ENCODE measurements at places on chromosomes 13 and 19.

DNA sequence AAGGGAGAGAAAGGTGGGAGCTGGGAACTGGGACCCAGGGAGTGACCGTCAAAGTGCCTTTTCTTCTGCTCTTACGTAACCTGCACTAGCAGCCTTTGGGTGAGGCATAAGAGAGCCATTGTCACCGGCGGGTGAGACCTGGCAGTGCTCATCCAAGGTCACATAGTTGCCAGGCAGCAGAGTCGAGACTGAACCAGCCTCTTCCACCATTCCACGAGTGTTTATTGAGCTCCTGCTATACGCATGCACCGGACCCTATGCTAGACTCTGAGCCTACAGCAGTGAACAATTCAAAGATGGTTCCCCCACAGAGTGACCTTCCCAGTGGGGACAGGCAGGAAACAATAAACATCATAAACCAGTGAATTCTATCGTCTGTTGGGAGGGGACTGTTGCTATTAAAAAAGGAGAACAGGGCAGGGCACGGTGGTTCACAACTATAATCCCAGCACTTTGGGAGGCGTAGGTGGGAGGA, 18.6 kb upstream of the STRN4 start:
- no peak for DNase-seq

DNA sequence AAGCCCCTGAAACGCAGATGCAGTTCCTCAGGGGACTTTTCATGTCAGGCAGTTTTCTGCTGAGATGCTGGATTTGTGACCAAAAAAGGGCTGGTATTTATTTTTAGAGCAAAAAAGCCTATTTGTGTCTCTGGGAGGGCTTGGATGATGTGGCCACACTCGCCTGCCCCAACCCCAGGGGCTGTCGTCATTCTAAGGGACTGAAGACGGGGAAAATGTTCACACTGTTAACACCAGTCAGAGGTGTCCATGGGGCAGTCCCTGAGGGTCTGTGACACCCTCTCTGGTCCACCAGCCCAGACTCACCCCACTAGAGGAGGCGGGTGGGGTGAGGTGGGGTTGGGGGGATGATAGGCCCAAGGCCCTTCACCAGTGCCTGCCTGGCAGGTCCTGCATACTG, 15.9 kb upstream of the EPHX3 start:
- DNase-seq, result no peak

DNA sequence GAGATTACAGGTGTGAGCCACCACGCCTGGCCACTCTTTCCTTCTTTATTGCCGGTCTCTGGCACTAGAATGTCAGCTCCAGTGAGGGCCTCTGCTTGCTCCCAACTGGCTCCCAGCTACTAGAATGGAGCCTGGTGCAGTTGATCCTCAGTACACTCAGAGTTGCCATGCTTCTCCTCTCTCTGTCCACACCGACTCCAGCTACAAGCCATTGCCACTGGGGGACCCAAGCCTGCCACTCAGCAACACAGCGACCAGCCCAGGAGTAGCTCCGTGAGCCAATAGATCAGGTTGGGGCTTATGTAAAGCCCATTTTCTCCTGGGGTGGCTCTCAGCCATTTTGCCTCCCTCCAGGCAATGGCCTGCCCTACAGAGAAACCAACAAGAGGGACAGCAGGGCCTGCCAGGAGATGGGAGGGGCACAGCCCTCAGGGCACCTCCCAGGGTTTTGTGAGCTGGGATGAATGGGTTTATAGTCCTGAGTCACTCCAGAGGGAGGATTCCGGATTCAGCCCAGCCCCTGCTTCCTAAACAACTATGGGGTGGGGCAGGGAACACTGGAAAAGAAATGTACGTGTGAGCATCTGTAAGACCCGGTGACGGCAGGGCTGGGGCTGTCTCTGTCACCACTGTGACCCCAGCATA, 36.5 kb downstream of the OPA3 start:
- DNase-seq, result no peak

- peak; percentile 86 for DNase-seq
Measured at GRCh38 chr19:42108527-42109389, 23.5 kb downstream of the POU2F2 start.

DNA sequence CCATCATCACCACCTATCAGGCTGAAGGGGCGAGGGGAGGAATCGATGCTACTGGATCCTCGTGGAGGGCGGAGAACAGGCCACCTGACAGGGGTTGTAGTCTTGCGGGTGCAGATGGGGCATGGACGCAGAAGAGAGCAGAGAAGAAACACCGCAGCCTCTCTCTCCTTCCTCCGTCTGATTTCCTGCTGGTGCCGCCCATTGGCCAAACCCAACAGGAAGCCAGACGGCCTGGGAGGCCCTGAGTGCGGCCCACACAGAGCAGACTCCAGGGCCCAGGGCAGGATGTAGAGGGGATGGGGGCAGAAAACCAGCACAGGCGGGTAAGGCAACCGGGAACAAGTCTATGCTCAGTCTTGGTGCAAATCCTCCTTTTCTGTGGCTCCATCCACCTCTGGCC, 15.4 kb downstream of the CEBPA start:
- no peak for DNase-seq

DNA sequence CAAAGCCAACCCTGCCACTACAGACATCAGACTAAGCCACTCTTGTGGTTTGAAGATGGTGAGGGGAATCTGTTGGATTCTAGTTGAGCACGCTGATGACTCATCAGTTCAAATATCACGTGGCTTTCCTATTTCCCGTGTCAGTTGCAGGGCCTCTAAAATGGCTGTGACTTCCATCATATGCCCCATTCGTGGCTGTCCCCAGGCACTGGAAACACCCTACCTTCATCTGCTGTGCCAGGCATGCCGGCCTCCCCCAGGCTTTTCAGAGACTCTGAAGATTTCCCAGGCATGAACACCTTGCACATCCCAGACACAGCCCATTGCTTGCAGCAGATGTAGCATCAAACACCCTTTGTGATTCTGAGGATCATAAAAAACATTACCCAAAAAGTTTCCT, 659.9 kb downstream of the UQCRFS1 start:
- DNase-seq, result no peak

DNA sequence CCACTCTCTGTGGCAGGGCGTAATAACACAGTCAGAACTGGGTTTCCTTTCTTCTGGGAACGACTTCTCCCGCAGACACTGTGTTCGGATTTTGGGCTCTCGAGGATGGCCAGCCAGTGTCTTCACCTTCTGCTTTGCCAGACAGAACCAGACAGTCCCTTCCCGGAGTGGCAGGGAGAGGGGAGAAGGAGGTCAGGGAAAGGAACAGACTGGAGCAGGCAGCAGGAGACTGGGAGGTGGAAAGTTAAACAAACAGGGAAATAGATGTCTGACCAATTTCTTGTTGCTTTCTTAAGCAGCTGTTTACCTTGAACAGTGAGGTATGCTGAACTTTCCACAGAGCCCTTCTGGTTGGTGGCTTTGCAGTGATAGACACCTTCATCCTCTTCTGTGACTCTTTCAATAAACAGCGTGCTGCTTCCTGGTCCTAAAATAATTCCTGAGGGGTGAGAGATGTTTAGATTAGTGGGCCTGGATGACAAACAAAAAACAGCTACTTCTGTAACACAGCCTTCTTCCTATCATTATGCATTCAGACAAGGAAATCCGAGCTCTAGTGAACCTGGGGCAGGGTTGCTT, 137.6 kb downstream of the FLT1 start:
- no peak for DNase-seq

- DNase-seq, result no peak
Measured at GRCh38 chr19:10752237-10752912, 34.5 kb downstream of the DNM2 start.

GRCh38 chr19:33795370-33796163, 1.1 kb upstream of the KCTD15 start:
- DNase-seq, result no peak

DNA sequence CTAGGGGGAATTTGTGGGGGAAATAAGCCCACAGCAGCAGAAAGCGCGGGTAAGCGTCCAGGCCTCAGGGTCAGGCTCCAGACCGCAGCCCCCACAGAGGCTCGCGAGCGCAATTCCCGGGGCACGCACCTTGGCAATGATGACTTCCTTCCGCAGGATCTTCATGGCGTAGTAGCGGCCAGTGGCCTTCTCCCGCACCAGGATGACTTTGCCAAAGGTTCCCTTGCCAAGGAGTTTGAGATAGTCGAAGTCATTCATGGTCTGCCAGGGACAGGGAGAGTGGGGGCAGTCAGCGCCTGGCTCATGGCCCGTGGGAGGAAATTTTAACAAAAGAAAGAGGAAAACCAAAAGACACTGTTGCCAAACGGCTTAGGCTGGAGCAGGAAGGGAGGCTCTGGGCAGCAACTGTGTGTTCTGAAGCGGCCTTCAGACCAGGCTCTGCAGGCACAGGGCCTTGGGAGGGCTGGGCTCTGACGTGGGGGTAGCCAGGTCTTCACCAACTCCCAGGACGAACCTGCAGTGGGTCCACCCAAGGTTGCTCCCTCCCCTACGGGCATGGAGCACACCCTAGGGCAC, 15.4 kb upstream of the CCNP start:
- DNase-seq, result no peak

GRCh38 chr13:26680123-26680450, 80.5 kb downstream of the GPR12 start:
- no peak for DNase-seq

DNA sequence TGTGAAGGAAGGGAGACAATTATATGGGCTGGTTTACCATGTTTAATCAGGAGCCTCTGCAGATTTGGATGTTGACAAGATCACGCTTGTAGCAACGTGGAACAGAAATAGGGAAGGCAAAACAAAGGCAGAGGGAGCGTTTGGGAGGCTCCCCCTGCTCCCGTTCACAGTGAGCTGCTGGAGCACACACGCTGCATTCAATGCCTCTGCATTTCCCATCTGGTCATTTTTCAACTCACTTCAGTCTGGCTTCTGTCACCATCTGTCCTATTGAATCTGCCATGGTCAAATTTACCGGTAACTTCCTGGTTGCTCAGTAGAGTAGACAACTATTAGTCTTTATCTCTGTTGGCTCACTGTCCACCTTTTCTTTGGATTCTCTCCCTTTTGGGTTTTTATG, 91.0 kb downstream of the NHLRC3 start:
- DNase-seq, result no peak

DNA sequence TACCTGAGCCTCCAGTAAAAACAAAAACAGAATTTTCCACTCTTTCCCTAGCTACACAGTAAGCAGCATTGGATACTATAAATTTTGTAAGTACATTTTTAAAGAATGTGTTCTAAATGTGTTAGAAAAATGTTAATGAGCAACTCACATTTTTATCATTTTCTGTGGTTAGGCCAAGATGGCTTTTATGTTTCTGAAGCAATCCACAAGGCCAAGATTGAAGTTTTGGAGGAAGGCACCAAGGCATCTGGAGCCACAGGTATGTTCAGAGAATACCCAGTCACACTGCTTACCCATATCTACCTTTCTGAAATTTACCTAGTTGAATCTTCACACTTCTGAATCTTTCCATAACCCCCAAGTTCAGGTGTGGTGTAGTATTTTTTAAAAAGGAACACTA, 21.6 kb downstream of the SERPINE3 start:
- no peak for DNase-seq

- no peak for DNase-seq
Measured at GRCh38 chr13:78657699-78658629, 991 bp downstream of the OBI1 start.
